Activated CD4-positive, alpha-beta T cell treated with anti-CD3 and anti-CD28 coated beads for 36 hours (primary cell): ENCODE measurements at places on chromosomes 1 and 21.

GRCh38 chr1:181251001-181251712, 162.7 kb downstream of the IER5 start:
- DNase-seq: no peak

DNA sequence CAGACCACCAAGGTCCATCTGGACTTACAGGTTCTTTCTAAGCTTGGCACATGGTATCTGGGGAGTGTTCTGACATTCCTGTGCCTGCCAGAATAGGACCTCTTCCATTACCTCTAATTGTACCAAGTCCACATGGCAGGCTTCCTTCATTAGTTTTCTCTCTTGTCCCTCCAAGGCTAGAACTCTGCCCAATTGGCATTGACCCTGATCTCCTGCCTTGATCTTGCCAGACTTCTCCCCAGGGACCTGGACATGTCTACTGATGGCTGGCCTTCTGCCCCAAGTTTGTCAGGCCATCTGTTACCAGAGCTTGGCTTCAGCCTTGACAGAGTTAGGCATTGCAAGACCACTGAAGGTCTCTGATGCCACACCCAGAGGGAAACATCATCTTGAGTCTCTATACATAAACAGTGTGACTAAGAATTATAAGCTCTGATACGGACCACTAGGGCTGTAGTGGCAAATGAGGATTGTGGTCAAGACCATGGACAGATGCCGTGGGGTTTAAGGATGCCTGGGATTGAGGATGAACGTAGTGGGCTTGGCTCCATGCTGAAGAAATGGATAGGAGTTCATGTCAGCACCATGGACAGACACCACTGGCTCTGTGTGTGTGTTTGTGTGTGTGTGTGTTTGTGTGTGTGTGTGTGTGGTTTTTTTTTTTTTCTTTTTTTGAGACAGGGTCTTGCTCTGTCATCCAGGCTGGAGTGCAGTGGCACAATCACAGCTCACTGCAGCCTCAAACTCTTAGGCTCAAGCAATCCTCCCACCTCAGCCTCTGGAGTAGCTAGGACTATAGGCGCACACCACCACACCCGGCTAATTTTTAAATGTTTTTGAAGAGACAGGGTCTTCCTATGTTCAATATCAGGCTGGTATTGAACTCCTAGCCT, 19.5 kb upstream of the PSMB2 start:
- peak; percentile 15 for DNase-seq

- no peak for DNase-seq
Measured at GRCh38 chr1:55168353-55168752, 46.8 kb downstream of the USP24 start.

DNA sequence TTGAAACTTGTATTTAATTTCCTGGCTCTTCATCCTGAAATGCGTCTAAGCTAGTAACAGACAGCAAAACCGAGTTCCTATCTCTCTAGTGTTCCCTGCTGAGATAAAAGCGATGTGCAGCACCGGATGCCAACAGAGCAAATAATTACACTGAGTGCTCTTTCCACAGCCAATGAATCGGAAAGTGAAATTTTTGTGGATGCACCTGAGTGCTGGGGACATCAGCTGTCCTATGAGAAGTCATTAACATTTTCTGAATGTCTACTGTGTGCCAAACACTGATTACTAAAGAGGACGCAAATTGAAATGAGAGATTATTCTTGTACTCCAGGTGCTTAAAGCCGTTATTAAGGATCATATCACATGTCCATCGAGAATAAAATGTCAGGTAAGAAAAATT, 278.0 kb downstream of the RGS7 start:
- DNase-seq: no peak

GRCh38 chr1:197951089-197951488, 33.9 kb downstream of the LHX9 start:
- DNase-seq: no peak

GRCh38 chr1:234509457-234510328, 30.7 kb upstream of the TARBP1 start:
- DNase-seq: no peak

GRCh38 chr1:31005198-31005597, 60.3 kb downstream of the PUM1 start:
- DNase-seq: no peak

- no peak for DNase-seq
Measured at GRCh38 chr1:74222701-74223100, 12.5 kb upstream of the TNNI3K start.
